ENCODE measurements at places on chromosomes 13 and 19.

GRCh38 chr19:15461694-15462093, 2.6 kb downstream of the RASAL3 start:
- DNase-seq: no peak

- DNase-seq: no peak
Observed at GRCh38 chr13:71758828-71759227, 108.2 kb downstream of the DACH1 start.

DNA sequence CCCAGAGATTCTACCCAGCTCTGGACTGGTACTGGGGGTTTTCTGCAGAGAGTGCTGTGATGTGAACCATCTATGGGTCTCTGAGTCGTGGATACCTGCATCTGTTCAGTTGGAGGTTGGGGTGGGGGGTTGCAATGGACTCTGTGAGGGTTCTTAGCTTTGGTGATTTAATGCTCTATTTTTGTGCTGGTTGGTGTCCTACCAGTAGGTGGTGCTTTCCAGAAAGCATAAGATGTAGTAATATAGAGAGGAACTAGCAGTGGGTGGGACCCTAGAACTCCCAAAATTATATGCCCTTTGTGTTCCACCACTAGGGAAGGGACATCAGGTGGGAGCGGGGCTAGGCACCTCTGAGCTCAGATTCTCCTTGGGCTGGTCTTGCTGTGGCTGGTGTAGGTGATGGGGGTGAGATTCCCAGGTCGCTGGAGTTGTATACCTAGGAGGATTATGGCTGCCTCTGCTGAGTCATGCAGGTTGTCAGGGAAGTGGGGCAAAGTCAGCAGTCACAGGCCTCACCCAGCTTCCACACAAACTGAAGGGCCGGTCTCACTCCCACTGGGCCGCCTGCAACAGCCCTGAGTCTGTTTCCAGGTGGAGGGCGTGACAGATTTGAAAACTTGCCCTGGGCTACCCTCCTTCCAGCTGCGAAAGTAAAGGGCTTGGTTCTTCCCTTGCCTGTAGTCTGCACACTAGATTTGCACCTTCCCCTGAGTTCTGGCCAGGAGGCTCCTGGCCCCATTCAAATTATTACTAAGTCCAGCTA, 573.0 kb upstream of the SLITRK1 start:
- no peak for DNase-seq

- DNase-seq: peak; percentile 100
Observed at GRCh38 chr19:44890366-44891015, 563 bp upstream of the TOMM40 start.

DNA sequence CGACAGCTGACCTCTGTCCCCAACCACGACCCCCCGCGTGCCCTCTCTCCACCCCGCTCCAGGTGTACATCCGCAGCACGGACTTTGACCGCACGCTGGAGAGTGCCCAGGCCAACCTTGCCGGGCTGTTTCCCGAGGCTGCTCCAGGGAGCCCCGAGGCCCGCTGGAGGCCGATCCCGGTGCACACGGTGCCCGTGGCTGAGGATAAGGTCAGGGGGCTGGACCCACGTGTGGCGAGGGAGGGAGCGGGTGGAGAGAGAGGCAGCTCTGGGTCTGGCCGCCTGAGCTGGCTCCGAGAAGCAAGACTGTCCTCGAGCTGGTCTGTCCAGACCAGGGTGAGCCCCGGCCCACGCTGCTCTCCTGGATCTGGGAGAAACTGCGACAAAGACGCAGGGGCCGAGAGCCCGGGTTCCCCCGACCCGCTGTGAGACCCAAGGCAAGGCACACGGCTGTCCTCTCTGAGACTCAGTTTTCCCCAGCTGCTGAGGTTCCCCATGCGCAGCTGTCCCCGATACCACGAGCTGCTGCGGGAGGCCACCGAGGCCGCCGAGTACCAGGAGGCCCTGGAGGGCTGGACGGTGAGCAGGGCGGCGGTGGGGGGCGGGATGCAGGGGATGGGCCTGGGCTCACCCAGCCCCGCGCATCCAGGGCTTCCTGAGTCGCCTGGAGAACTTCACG, 1.5 kb downstream of the ACP4 start:
- no peak for DNase-seq

DNA sequence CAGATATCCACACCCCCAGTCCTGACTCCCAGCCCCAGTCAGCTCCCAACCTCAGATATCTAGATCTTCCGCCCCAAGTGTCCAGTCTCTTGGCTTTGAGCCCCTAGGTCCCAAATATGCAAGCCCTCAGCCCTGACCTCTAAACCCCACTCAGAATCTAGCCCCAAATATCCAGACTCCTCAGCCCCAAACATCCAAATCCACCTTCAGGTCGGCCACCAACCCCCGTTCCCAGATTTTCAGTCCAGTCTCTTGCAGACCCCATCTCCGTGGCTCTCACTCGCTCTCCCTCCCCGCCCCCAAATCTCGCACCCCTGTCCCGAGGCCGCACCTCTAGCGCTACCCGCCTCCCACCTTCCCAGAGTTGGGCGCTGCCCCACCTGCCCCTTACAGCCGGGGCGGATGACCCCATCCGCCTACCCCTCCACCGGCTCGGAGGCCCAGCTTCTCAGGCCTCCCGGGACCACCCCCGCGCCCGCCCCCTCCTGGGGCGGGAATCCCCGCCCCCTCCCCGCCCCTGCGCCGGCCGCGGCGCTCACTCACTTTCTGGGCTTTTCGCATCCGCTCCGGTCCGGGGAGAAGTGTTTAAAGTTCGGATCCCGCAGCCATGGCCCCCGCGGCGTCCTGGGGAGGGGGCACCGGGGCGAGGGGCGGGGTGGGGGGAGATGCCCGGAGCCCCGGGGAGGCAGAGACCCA, 604 bp downstream of the ERFL start:
- peak; percentile 78 for DNase-seq

DNA sequence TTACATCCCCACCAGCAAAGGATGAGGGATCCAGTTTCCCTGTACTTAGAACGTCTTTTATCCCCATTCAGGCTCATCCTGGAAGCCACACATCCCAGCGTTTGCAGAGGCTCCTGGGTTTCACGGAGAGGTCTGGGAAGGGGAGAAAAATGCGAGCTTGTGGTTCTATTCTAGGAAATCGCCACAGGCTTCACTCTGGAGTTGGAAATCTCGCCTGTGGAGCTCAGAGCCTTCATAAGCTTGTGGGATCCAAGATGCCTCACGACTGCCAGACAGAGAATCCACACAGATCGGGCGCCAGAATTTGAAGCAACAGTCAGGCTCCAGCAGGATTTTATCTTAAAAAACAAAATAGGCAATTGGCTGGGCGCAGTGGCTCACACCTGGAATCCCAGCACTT, 157.9 kb downstream of the PTPRS start:
- no peak for DNase-seq

GRCh38 chr13:44125943-44126469, 246.3 kb downstream of the LACC1 start:
- DNase-seq: no peak

DNA sequence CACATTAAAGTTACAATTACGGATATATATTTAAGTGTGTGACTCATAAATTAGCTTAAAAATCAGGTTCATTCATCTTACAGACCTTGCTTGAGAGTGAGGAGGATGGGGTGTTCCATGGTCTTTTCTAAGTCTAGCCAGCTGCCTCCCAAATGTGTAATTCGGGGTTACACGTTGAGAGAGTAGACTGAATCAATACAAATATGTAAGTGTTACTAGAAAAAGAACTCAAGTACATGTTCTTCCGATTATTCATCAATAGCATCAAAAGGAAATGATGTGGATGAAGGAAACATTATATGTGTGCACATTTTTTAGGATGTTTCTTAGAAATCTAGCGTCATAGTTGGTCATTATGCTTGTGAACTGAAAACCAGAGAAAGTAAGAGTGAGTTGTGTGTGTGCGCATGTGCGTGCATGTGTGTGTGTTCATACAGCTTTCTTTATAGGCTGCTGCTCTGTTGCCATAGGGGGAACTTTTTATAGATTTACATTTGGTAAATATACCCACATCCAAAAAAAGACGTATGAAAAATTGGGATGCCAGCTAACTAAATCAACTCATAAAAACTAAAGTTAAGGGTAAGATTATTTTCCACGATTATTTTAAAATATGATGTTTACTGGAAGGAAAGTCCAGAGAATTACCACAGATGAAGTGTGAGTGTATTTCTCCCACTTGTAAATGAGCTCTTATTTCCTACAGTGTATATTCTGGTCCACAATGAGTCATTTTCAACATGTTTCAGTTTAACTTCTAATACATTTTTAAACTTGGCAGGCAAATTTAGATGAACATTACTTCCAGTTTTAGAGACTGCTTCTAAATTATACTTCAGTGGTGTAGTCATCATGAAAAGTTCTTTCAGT, 82.4 kb downstream of the PIBF1 start:
- no peak for DNase-seq

GRCh38 chr19:9498183-9498902, at the start of gene ZNF560:
Gene ZNF560, minus strand, starts transcription at chr19:9498616. Its CDS starts 23,303 bp downstream, at chr19:9475313.
- no peak for DNase-seq

GRCh38 chr13:106177146-106177545, 358.3 kb downstream of the EFNB2 start:
- no peak for DNase-seq

GRCh38 chr13:42071672-42072419, 23.4 kb downstream of the DGKH start:
- DNase-seq: no peak

DNA sequence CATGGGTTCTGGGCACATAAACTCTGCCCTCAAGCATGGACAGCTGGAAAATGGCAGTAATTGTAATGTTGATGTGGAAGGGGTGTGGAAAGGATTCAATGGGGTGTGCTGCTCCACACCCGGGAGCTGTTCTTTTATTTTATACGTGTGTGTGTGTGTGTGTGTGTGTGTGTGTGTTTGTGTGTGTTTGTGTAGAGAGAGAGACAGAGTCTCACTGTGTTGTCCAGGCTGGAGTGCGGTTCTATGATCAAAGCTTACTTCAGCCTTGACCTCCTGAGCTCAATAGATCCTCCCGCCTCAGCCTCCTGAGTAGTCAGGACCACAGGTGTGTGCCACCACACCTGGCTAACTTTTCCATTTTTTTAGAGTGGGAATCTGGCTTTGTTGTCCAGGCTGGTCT, 2.8 kb downstream of the MRPS12 start:
- no peak for DNase-seq

GRCh38 chr13:110616103-110617101, 1.1 kb downstream of the NAXD start:
- peak; percentile 80 for DNase-seq

DNA sequence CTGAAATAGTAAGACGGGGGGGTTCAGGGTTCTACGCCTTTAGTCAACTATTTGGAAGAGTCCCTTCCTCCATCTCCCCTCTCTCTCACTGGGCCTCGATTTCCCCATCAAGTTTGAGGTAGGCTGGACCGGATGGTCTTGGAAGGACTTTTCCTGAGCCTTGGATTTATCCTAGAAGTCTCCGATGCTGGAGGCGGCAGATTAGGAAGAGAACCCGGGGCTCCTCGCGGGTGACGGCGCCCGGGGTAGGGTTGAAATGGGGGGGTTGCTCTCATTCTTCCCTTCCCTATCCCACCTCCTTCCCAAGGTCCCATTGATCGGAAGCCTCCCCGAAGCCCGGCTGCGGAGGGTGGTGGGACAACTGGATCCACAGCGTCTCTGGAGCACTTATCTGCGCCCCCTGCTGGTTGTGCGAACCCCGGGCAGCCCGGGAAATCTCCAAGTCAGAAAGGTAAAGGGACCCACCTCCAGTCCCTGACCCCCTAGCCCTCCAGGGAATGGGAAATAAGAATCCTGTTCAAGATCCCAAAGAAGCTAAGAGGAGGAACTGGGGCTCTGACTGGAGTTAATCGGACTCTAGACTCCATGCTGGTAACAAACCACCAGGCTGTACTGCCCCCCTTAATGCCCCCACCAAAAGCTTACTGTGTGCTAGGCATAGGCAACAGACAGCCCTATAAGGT, 781 bp downstream of the QPCTL start:
- peak; percentile 92 for DNase-seq
